ENCODE measurements at places on chromosomes 5 and 9.

- DNase-seq = no peak
Measured at GRCh38 chr5:171477666-171478065, 58.2 kb downstream of the FGF18 start.

DNA sequence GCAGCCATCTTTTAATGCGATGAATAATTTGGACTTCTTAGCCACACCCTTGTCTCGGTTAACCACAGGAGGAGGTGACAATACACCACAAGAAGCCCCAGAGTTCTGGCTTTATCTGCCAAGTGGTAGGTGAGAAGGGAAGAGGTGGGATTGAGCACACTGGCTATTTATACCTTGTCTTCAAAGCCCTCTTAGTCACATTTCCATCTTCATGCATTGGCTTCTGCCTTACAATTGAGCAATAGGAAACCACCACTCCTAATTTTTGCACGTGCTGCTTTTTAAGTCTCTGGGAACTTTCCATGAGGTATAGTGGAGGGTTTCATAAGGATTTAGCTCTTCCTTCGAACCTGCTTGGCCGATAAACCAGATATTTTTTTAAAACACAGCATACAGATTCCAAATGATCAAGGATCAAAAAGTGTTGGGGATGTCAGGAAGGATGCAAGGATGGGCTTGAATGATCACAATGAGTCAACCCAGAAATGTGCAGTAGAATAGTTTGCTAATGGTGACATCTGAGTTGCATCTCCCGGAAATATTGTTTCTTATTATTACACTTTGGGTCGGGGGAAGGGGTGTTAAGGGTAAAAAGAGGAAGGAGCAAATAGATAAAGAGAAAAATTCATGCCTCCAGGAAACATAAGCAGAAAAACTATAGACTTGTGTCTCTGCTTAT is 25.5 kb downstream of the PLAC8L1 start:
- DNase-seq = no peak

DNA sequence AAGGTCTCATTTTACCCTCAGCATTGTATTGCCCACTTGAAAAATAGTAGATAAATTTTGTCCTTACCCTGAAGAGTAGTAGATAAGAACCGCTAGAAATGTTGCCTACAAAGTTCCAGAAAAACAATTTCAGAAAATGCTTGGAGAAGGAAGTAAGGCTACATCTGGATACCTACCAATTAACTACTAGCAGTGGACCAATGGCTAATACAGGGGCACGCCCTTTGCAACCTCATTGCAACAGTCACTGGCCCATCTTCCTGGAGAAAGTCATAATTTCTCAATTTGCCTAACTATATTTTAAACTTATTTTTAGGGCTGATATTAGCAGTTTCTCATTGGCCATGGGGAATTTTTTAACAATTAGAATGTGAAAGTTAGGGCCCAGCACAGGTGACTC is 326.7 kb upstream of the RFX3 start:
- no peak for DNase-seq

GRCh38 chr5:163163858-163164257 is 273.5 kb upstream of the CCNG1 start:
- DNase-seq = no peak

GRCh38 chr5:107812570-107813141 is 141.9 kb upstream of the EFNA5 start:
- no peak for DNase-seq

- DNase-seq = no peak
Measured at GRCh38 chr5:107443897-107444296, 226.8 kb downstream of the EFNA5 start.

GRCh38 chr5:170563824-170564567 is 60.2 kb downstream of the KCNIP1 start:
- no peak for DNase-seq

GRCh38 chr5:6732634-6733410 is 19.6 kb downstream of the TENT4A start:
- no peak for DNase-seq

- DNase-seq = no peak
Measured at GRCh38 chr5:137341831-137342230, 157.3 kb downstream of the SPOCK1 start.

DNA sequence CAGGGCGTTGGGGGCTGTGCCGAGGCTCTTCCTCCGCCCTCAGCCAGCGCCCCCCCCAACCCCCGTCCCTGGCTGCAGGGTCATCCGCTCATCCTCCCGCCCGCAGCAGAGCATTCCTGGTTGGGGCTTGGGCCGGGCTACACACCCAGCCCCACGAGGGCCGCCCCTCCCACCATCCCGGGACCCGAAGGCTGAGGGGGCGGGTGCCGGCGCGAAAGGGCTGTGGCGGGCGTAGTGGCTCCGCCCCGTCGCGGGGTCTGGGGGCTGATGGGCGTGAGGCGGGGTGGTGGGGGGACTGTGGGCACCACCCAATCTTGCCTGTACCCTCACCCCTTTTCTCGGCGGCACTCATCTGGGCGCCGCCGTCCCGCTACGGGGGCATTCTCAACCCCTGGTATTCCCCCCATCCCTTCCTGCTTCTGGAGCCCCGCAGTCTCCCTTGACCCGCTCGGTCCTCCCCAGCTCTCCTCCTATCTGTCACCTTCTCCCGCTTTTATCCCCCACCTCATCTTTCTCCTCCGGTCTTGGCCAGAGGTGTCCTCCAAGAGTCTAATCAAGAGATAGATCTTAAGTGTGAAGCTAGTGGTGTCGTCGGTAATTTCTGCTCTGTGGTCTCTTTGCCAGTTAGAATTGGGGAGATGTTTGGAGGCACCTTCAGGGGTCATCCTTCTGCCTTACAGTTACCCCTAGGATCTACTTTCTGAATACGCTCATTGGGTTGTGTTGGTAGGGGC is 1.6 kb downstream of the FER start:
- no peak for DNase-seq

DNA sequence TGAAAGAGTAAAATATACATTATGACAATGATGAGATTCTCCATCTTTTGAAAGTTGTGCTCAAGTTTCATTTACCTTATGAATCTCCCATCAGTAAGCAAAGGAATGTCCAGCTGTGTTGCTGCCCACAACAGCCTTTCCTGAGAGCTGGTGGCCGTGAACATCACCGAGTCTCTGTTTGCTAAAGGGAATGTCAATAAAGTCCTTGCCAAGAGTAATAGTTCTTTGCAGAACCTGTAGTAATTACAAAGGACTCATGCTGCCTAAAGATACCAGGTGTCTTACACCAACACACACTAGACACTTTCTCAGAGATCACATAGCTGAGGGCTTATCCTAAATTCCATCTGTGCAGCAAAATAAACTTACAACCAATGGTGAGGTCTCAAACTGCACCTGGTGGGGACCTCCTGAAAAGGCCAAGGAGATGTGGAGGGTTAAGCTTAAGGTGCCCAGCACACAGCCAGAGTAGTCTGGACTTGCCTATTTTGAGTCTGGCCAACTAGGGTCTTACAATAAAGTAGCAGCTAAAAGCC is 111.1 kb upstream of the DAPK1 start:
- DNase-seq = no peak

- DNase-seq = no peak
Measured at GRCh38 chr5:51651889-51652288, 268.6 kb downstream of the ISL1 start.

DNA sequence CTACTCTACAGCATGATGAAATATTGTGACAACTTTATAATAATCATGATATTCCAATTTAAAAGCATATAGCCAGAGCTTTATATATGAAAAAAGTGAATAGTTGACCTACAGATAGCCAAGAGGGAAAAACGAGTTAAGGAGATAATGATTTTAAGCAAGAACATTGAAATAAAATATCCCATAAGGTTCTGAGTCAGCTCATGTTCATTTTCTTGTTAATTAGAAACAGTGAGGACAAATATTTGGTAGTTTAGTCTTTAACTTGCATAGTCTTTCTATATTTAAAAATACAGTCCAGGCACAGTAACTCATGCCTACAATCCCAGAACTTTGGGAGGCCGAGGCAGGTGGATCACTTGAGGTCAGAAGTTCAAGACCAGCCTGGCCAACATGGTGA is 55.8 kb upstream of the CDH6 start:
- DNase-seq = no peak

GRCh38 chr9:100445903-100446549 is 19.1 kb downstream of the MSANTD3 start:
- no peak for DNase-seq

DNA sequence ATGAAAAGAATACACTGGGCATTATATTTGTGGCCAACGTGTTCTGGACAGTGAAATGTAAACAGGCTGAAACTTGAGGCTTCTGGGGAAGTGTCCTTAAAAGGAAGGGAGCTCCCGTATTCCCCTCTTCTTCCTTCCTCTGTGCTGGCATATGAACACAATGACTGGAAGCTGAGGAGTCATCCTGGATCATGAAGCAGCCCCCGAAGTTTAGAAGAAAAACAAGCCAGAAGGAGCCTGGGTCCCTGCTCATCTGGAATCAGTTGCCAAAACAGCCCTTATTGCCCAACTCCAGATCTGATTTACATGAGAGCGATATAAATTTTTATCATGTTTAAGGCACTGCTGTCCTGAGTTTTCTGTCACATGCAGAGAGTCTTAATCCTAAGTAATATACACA is 65.4 kb upstream of the SLC1A1 start:
- DNase-seq = no peak

GRCh38 chr5:158039441-158039840 is 180.5 kb upstream of the CLINT1 start:
- no peak for DNase-seq

- no peak for DNase-seq
Measured at GRCh38 chr9:84239343-84239742, 101.2 kb downstream of the SLC28A3 start.

DNA sequence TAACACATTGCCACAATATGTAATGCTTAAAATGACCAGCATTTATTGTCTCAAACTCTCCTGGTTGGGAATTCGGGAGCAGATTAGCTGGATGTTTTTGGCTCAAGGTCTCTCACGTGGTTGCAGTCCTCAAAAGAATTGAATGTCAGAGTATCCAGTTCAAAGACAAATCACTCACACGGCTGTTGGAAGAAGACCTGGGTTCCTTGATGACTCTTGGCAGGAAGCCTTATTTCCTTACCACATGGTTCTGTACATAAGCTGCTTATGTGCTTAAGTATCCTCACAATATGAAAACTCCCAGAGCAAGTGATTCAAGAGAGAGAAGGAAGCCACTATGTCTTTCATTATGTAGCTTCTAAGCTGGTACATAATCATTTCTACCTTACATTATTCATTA is 230.3 kb upstream of the PTPRD start:
- no peak for DNase-seq

DNA sequence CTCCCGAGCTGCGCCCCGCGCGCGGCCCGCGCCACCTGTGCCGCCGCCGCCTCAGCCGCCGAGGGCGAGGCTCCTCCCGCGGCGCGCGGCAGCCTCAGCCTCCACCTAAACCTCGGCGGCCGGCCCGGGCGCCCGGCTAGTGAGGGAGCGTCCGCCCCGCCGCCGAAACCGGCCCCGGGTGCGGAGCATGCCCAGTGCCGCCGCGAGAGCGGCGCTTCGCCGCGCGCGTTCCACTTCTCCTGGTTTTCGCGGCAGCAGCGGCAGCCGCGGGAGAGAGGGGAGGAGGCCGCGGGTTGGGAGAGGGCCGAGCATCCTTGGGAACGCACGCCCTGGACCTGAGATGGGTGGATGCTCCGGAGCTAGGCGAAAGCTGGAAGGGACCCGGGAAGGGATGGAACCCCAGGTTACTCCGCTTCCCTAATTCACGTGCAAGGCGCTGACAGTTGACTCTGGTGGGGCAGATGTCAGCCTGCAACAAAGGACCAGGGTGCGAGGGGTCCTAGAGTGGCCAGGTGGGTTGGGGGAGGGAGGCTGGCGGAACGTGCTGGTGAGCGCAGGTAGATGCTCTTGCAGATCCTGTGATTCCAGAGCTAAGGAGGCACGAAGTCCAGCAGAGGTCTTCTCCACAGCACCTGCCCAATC is at the start of gene CTNND2:
TSS of gene CTNND2 (minus strand) at position 182 of the 642 bp plus-strand sequence. CDS start 593 bp downstream, outside the sequence.
- peak; percentile 54 for DNase-seq

DNA sequence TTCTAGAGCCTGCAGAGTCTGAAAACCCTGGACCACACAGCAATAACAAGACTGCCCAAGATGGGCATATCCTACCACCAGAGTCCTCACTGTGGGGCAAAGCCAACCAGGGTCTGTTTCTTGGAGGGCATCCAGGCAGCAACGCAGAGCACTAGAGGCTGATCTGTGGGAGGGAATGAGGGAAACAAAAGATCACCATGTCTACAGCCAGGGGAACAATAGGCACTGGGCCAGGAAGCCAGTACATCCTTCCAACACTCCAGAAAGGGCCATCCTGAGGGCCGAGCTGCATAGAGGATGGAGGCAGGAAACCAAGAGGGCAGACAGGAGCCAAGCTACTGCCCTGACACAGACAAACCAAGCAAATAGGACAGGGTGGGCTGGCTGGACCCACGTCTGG is 416.1 kb upstream of the IRX4 start:
- no peak for DNase-seq

DNA sequence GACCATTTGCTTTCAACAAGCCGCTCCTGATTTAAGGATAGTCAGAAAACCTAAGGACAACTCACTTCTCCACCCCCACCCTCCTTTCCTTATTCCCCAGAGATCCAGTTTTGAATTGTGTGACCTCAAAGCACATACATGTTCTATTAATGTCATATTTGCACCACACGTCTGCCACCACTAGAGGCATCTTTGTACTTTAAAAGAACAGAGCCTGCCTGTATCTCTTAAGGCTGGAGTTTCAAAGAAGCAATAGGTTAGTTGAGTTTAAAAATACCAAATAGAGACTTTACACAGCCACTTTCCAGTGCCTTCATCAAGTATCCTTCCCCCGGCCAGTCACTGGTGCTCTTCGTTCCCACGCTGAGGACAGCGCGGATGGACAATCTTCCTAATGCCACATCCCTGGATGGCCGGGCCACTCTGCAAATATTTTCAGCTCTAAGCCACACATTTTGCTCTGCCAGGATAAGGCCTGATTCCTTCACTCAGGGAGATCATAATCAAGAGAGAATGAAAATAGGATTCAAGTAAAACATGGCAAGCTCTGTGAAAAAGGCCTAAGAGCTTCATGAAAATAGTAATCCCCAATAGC is 146.3 kb downstream of the SNCAIP start:
- DNase-seq = no peak

GRCh38 chr9:129550199-129550839 is 70.6 kb downstream of the C9orf50 start:
- DNase-seq = no peak

- DNase-seq = no peak
Measured at GRCh38 chr5:94153736-94154450, 412.5 kb upstream of the POU5F2 start.

GRCh38 chr5:154243736-154244135 is 53.2 kb downstream of the GALNT10 start:
- no peak for DNase-seq

DNA sequence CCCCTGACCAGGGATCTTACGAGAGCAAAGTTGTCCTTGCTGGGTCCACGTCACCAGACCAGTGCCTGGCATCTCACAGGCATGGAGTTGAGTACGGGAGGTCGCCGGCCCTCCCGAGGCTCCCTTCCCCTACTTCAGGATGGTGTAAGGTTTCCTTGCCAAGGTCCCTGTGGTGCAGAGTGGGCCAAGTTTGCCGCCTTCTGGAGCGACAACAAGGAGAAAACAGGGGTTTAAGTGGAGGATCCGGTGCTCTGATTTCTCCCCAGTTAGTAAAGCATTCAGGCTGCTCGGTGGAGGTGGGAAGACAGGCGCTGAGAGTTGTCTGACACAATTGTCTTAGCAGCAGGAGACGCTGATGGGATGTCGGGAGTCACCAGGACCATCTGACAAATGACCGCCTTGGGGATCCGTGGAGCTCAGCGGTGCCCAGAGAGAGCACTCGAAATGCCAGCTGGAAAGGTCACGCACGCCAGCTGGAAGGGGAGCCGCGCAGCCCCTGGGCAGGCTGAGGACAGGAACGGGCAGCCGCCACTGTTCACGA is 37.3 kb downstream of the ADAMTS2 start:
- DNase-seq = no peak

GRCh38 chr5:33513462-33514185 is 72.9 kb downstream of the TARS1 start:
- no peak for DNase-seq
